ENCODE measurements at places on chromosomes 4 and X.

DNA sequence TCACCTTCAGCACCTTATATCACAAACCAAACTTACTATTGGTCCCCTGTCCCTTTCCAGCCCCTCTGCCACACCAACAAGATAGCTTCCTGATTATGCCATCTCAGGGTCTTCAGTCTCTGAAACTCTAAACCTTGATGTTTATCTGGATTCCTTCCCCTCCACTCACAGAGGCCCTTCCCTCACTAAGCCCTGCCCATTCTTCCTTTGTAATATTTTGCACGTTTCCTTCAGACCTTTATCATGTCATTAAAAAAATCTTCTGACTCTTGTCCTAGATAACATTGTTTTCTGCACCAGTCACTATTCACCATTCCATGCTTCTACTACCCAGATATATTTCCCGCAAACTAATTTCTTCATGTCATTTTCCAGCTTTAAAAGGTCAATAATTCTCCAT lies 17.7 kb upstream of the CEP135 start:
- no peak for DNase-seq

DNA sequence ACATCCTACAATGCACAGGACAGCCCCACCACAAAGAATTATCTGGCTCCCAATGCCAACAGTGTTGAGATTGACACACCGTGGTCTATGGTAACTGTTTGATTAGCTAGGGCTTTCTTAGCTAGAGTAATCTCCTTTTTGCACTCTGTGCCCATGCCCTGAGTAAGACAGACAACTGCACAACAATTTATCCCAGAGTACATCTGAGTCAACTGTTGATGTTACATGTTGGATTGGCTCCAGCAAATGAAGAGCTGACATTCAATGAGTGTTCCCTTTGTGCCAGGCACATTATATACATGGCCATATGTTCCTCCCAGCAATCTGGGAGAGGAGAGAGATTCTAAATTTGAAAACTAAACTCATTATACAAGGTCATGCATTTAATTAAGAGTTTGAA lies 3.9 kb upstream of the FAM9C start:
- DNase-seq = no peak

DNA sequence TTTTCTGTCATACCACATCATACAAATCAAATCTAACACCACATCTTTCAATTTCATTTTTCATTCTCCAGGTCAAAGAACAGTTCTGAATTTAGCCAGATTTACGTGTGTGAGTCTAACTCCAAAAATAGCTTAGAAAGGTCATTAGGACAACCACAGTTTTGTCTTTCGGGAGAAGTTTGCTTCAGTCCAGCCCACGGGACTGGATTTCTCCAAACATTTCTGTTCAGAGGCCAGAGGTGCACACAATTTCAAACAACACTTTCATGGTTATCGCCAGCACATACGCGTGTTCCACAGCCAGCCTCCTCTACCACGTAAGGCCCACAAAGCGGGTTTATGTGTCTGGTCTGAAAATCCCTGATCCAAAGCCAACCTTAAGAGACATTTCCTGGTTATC lies 65.9 kb downstream of the VEGFC start:
- no peak for DNase-seq

- DNase-seq = no peak
Measured at GRCh38 chr4:142952821-142953580, 106.9 kb upstream of the INPP4B start.

DNA sequence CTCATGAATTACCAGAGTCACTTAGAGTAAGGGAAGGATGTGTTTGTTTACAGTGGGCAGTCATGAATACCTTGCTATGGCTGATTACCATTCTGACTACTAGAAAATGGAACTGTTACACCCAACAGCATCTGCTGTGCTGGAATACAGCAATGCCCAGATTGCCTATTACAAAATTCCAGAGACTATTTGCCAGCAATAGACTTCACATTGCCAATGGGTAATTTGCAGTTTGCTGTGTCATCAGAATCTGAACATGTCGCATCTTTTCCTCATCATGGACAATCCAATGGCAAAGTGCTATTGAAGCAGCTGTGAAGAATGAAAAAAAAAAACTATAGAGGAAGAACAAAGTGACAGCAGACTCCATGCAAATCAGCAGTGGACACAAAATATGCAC lies 356.6 kb downstream of the CXXC4 start:
- no peak for DNase-seq

DNA sequence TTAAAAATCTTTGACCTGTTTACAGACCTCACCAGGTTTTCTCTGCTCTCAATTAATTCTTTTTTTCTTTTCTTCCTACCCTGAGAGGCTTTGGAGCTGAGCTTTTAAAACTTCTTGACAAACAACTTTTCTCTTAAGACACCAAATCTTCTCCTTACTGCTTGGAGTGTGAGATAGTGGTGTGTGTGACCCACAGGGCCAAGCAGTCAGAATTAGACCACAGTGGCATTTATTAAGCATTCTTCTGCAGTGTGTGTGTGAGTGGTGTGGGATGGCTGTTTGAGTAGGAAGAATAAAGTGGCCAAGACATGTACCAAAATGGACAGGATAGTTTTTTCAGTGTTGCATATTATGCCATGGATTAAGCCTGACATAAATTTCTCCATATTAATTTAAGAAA lies 665.1 kb downstream of the RAPGEF2 start:
- no peak for DNase-seq

DNA sequence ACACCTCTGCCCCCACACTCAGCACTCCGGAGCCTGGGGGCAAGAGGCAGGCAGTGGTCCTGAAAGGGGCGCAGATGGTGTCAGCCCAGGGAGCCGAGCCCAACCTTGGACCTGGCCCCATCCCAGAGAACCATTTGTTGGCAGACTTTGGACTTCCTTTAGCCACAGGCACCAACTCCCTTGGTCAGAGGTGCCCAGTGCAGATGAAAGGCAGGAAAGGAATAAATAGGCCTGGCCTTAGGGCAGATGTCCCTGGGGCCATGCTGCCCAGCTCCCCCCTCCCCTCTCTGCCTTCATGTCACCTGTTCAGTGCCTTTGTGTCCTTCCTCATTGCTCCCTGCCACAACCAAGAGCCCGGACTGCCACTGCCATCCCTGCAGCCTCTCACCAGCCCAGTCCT lies 52.8 kb downstream of the SEL1L3 start:
- DNase-seq = no peak

- no peak for DNase-seq
Measured at GRCh38 chrX:1391370-1391706, 575 bp downstream of the SLC25A6 start.

DNA sequence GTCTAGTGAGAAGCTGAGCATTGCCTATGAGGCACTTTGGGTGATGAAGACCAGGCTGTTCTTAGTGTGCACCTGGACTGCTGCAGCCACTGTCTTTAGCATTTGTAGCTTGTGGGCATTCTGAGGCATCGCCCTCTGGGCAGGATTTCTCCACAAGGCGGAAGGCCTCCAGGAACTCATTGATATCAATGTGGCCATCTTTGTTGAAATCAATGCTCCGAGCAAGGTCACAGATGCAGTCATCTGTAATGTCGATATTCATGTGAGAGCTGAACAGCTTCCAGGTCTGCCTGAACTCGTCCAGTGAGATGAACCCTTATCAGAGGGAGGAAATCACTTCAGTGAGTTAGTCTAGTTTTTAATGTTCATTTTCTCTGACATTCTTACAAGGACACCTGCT lies 41.6 kb downstream of the PPEF2 start:
- no peak for DNase-seq

- no peak for DNase-seq
Measured at GRCh38 chr4:22462688-22463087, 53.2 kb downstream of the ADGRA3 start.

DNA sequence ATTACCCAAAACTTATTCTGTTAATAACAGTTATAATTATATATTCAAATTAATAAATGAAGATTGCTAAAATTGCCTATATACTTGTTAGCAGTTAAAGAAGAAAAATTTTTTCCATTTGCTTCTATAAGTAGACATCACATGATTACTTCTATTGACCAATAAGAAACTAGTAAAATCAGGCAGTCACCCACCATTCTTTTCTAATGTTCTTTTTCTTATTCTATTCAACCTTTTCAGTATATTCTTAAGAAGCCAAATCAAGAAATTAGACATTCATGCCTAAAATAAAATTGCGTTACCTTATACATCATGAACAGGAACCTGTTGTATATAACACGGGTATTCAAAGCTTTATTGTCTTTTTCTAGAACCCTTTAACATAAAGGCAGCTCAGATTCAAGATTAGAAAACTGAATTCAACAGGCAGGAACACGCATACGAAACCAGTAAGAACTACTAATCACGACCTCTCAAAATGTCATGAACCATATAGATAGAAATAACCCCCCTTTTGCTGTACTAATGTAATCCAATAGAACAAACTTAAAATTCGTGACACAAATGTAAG lies 568.1 kb upstream of the DIPK2B start:
- DNase-seq = no peak

GRCh38 chr4:39922399-39922798 lies 55.3 kb downstream of the PDS5A start:
- DNase-seq = no peak

DNA sequence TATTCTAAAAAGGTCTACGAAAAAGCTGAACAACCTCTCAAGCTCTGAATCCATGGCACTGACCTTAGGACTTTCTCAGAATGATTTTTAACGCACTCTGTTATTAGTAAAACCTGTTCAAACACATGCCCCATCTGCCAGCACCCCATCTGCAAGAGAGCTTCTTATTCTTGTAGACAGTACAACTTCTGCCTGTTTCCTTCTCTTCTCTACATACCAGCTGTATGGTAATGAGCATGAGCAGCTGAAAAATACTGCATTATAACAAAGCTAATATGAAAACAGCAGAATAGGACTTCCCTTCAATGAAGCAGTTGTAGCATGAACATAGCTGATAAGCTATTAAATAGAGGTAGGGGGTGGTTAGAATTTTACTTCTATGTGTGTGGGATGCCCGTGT lies 167.9 kb downstream of the FBXW7 start:
- DNase-seq = no peak

DNA sequence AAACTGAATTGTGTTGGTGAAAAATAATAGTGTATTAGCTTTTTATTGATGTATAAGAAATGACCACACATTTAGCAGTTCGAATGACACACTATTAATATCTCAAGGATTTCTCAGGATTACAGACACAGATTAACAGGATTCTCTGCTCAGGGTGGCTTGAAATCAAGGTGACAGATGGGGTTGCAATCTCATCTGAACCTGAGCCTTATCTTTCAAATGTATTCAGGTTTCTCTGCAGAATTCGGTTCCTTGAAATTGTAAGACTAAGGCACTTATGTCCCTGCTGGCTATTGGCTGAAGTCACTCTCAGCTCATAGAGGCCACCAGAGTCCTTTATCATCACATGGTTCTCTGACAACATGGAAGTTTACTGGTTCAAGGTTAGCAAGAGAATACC lies 1780.1 kb downstream of the ARAP2 start:
- no peak for DNase-seq

GRCh38 chr4:185112104-185112503 lies 31.0 kb upstream of the SLC25A4 start:
- DNase-seq = no peak

DNA sequence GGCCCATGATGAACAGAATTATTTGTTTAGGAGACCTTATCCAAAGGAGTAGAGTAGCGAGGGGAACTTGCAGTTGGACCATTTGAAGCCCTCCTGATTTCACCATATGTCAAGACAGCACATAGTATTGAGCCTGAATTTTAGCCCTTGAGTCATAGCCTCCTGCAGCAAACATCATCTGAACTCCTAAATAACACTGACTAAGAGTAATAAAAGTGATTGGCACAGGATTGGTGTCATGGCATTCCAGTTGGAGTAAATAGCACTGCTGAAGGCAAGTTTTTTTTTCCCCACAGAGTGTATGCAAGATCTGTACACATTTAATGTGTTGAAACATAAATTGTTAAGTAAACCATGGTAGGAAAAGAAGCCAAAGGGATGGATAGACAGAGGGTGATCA lies 89.0 kb downstream of the COMMD8 start:
- DNase-seq = no peak

- no peak for DNase-seq
Measured at GRCh38 chrX:3136161-3136961, 95.1 kb downstream of the ARSF start.

DNA sequence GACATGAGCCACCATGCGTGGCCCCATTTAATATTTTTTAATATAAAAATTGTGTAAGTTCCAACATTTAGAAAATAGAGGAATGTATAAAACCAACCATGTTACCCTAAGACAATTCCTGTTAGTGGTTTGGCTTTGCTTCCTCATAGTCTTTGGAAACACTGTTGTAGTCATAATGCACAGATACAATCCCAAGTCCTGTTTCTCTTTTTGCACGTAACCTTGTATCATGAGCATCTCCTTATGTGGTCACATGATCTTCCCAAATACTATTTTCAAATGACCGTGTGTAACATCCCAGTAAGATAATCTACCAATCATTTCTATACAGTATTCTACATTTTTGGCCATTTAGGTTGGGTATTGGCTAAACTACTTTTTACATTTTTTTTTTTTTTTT lies 13.9 kb upstream of the RHOH start:
- no peak for DNase-seq

GRCh38 chr4:88900432-88900831 lies 156.6 kb downstream of the FAM13A start:
- no peak for DNase-seq

DNA sequence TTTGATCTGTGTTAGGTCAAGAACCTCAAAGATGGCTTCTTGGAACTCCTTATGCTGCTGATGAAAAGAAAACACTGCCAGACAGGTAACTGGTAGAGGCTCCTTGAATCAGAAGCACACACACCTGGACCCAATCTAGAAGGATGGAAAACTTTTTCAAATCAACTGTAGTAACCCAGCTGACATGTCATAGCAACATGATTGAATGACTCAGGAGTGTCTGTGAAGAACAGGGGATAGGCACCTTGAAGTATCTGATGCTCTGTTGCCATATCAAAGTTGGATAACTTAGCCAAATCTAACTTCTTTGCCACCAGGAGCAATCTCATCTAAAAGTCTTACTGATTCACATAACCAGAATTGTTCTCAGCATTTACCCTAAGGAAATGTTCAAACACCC lies 98.8 kb downstream of the ELOVL6 start:
- no peak for DNase-seq

GRCh38 chr4:181017038-181017437 lies 1226.2 kb upstream of the TENM3 start:
- DNase-seq = no peak

DNA sequence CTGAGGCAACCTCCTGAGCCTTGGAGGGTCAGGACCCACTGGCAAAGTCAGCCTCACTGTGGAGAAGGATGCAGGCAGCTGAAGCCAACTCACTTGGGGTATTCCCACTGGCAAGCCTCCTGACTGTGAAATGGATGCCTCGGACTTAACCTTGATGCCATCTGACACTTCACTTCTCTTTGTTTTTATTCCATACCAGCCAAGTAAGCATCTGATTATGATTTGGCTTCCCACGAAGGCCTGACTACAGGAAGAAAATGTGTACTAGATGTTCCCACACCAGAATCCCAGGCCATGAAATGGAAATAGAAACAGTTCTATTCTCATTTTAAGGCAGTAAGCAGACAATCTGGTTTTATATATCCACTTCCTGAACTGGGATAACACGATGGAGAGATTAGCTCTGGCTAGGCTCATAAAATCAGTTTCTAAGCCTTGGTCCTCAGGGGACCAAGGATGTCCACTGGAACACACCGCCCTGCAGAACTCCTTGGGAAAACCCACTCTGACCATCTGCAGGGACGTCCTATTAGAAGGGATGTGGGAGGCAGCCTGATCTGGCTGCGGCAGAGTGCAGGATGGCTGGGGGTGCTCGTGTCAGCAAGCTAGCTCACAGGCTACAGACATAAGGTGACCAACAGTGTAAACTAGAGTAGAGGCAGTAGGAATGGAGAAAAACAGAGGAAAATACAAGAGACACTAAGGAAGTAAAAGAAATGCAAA lies 89.3 kb downstream of the TSPAN5 start:
- DNase-seq = no peak

Data from GM12864 (cell line).